ENCODE measurements at places on chromosomes 12 and 14.

DNA sequence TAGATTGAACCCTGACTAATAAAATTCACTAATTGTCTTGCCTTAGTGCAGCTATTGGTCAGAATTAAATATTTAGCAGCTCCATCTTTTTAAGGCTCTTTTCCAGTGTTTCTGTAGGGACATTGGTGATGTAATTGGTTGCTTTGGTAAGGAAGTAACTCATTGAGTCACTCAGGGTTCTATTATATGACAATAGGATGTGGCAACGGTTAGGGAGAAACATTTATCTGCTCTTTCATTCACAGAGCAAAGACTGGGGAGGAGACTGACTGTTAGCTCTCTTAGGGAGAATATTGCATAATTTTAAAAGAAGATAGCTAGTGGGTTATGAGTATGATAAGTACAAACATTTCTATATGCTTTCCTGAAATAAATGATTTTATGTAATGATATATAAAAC lies 616.5 kb downstream of the TRHDE start:
- peak; percentile 23 for DNase-seq

DNA sequence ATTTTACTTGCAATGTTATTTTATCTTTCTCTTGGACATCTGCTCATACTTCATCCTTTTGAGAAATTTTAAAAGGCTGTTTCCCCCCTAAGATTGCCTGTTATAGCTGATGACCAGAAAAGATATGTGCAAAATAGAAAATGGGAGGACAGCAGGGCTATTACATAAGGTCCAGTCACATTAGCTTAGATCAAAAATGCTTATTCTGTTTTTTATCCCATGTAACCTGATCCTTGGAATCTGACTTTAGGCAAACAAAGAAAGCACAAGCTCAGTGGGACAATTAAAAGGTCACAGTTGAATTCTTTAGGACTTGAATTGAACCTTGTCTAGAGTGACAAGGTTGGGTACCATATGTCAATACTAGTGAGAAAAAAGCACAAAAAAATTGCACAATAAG lies 65.1 kb upstream of the TRHDE start:
- DNase-seq: peak; percentile 91

GRCh38 chr14:51240804-51241380 lies 845 bp downstream of the TMX1 start:
- no peak for DNase-seq

DNA sequence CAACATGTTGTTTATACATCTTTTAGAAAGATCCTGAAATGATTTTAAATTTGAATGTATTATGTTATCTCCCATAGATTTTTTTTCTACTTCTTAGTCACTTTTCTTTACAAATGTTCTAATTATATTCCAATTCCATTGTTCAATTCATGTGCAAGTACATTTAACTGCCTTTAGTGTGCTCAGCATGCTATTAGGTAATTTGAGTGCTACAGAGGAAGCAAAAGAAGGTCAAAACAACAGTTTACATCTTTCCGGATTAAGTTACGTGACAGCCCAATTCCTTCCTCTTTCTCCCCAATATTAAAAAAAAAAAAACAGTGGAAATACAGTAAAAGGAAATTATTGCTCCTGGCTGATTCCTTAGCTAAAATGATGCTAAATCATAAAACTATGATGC lies 98.3 kb downstream of the RTN1 start:
- peak; percentile 10 for DNase-seq

DNA sequence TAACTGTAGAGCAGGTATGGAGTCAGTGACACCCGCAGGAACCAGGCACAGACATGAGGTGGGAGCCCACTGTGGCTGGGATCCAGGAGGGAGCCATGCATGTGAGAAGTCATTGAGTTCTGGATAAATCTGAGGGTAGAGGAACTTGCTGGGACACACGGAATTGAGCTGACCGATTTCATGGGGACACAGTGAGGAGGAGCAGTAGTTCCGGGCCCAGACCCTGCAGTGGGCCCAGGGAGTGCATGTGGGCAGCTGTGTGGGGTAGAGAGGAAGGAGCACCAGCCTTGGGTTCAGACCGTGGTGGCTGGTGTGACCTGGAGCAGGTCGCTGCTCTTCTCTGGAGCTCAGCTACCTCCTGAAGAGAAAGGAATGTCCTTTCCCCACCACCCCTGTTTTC lies 8.4 kb downstream of the SERPINA3 start:
- DNase-seq: no peak

DNA sequence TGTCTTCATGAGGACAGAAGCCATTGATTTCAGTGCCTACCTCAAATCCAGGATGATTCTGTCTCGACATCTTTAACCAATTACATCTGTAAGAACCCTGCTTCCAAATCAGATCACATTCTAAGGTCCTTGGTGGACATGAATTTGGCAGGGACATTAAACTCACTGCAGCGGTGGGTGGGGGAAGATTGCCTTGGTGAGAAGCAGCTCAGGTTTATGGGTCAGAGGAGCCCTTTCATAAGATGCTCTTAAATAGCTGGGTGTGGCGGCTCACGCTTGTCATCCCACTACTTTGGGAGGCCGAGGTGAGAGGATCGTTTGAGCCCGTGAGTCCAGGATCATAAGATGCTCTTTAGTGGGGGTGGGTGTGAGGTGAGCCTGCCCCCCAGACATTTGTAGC lies 42.9 kb downstream of the ELK3 start:
- no peak for DNase-seq

- no peak for DNase-seq
Observed at GRCh38 chr12:71763677-71764379, 9.2 kb downstream of the RAB21 start.

DNA sequence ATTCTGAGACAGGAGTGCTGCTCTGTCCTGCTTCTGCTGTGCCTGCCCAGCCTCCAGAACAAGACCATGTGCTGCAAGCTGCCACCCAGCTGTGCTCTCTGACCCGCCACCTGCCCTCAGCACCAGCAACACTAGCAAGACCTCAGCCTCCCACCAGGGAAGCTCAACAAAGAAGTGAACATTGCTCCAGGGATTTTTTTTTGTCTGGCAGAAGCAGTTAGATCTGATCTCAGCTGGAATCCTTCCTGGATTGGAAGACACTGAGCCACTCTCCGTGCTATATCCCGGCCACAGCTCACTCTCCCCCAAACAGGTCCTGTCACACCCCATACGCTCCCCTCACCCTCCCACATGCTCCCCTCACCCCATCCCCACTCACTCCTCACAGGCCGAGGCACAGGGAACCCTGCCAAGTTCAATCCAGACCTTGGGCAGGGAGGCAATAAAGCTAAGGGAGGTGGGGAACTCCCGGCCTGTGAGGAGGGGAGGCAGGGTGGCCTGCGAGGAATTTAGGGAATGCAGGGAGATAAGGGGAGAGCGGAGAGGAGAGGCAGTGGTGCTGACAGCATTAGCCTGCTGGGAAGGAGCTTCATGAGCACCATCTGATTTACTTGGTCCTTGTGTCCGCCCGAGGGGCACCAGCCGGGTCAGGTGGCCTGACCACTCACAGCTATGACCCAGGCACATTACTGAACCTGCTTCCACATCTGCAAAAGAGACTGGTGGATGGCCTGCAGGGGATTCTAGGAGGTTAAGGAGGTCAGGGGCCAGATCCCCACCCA lies 29.7 kb downstream of the CCDC85C start:
- peak; percentile 33 for DNase-seq

- DNase-seq: no peak
Observed at GRCh38 chr12:24049728-24050127, 100.3 kb upstream of the SOX5 start.
